ENCODE measurements at places on chromosomes 4 and X.

- no peak for DNase-seq
Measured at GRCh38 chrX:133854290-133854689, 131.1 kb downstream of the GPC3 start.

GRCh38 chrX:70398899-70399298, 24.2 kb upstream of the GDPD2 start:
- DNase-seq: no peak

GRCh38 chr4:185645403-185645802, 110.1 kb upstream of the PDLIM3 start:
- no peak for DNase-seq

DNA sequence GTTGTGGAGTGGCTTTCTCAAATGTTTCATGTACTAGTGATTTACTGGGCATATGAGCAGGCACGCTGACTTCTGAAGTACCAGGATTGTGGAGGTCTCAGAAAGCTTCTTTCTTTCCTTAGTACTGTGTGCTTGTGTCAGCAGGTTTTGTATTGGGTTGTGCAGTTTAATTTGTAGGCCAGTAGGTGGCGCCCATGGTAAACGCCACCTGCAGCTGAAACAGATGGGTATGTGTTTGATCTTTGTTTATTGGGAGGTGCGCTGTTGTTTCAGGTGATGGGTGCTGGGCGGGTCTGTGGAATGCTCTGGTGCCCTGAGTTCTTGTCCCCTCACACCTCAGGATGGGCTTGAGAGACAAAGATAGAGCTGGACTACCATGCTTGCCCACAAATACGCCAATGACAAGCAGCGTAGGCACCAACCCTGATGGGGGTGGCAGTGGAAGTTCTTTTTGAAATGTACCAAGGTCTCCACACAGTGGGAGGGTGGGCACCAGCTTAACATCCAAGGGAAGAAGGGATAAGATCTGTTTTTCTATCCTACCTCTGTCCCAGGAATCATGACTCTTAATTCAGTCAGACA, 141.5 kb downstream of the RPS6KA6 start:
- no peak for DNase-seq

DNA sequence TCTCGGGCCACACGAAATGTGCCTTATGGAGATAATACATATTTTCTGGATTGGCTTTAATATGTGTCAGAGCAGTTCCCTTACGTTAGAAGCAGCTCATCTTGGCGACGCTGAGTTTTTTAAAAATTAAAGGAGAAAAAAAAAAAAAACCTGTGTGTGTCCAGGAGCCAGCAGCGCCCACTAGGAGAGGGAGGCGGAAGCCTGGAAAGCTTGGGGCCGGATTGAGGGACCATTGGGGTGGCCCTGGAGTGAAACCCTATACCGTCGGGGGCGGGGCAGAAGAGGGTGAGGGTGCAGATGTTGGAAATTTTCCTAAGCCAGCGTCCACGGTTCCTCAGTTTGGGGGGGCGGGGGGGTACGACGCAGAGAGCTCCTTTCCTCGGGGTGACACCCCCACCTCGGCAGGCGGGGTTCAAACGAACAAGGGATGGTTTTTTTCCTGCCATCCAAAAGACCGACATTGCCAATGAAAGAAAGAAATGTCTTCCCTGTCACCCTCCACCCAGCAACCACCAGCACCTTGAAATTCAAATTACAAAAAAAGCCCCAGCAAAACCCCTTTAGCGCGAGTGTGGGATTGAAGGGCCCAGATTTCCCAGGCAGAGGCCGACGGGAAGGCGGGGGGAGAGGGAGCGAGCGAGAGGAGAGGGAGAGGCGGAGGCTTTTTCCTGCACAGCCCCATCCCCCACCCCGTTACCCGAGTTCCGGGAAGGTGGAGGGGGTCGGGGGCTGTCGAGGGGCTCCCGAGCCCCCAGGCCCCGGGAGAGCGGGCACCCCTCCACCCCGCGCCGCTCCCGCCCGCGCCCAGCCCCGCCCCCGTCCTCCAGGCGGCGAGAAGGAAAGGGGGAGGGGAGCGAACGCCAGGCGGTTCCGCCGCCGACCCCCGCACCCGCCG, 859 bp downstream of the SMARCA1 start:
- no peak for DNase-seq

DNA sequence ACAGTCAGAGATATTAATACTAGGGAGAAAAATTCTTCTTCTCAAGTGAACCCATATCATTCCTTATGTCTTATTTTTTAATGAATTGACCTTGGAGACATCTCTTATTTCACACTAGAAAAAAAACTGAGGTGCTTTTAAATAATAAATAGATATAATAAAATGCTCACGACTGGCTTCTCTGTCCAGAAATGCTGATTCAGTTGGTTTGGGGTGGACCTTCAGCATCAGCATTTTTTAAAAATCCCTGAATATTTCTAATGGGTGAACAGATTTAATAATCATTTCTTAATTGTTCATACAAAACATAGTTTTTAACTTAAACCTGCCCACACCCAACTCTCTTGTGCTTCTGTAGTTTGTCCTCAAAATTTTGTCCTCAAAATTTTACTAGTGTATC, 283.9 kb downstream of the TECRL start:
- no peak for DNase-seq

GRCh38 chr4:140136509-140136908, 17.5 kb downstream of the MAML3 start:
- DNase-seq: no peak

- DNase-seq: no peak
Measured at GRCh38 chrX:64394059-64394873, 986 bp downstream of the MTMR8 start.

GRCh38 chr4:14916554-14917297, 85.6 kb upstream of the CPEB2 start:
- DNase-seq: no peak

GRCh38 chrX:85031505-85031904, 27.8 kb downstream of the APOOL start:
- DNase-seq: no peak

DNA sequence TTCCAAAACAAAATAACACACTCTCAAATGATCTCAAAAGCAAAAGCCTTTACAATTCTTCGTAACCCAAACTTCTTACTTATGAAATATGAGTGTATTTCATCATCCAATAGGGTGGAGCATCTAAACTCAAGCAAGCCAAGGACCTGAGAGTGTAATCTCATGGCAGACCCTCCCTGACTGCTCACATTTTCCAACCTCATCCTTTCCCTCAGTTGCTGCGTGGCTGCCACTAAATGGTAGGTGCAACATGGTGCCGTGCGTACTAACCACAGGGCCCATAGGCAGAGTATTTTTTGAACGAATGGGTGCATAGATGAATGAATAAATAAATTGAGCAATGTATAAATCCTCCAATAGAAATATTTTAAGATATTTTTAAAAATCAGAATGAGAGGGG, 45.4 kb downstream of the TTC29 start:
- no peak for DNase-seq

DNA sequence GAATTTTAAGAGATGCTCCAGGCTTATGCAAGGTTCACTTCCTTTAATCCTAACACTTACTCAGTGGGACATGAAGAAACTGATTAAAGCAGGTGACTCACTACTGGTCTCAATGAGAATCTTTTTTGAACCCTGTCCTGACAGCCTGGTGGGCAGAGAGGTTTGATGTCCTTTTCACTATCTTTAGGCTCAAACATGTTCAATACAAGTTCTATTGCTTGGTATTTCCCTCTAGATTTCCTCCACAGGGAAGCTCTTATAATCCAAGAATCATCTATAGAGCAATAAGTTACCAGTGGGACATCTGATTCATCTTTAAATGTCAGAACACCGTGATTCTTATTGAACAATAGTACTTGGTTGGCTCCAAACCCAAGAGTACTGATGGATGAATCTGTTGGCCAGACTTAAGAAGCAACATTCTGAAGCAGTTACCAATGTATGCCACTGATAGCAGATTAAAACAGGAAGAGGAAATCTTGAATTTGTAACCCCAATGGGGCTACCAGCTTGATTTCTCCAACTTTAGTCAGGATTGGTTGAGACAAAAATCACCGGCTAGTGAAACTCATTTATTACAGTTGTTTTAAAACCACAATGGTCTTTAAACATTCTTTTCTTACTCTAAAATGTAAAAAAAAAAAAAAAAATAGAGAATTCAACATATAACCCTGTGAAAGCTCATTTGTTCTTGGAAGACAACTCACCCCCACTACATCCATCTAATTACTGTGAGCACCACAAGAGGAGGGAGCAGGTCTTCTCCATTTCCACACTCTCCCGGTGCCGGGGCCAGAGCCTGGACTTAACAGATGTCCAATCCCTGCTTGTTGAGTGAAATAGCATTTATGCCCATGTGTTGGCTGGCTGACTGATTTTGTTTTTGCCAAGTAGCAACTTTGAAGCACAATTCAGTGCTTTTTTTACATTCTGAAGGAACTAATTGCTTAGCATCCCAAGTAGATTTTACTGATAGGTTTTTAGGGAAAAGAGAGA, 43.3 kb downstream of the FGFBP1 start:
- no peak for DNase-seq

DNA sequence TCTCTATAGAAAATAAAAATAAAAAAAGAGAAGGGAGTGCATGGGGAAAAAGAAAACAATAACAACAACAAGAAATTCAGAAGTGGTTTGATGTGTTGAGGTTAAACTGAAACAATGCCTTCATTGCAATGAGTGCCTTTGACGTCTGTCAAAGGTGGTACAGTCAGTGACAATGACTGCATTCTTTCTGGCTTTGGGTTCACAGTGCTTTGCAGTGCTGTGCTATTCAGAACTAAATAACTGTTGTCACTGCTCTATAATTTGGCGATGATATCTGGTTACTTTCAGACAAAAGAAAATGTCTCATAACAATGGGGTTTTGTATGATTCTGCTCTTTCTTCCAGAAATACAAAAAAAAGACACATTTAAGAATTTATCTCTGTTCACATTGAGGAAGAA, 488.6 kb upstream of the MAGEB2 start:
- no peak for DNase-seq

DNA sequence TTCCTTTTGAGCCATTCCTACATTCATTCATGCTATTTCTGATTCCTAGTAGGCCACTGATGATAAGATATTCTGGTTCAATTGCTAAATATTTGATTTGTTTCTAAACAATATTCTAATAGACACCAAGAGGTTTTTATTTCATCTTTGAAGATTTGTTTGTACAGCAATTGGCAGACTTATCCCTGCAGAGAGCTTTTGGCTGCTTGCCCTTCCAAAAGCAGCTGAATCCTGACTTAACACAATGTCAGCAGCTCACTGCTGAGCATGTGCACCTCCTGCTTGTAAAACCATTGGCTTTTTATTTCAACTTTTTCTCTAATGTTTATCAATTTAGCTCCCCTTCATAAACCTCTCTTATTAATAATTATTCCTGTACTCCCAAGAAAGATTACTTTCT, 45.3 kb downstream of the MMRN1 start:
- DNase-seq: no peak

GRCh38 chr4:8035371-8035780, 95.7 kb upstream of the AFAP1 start:
- DNase-seq: no peak

DNA sequence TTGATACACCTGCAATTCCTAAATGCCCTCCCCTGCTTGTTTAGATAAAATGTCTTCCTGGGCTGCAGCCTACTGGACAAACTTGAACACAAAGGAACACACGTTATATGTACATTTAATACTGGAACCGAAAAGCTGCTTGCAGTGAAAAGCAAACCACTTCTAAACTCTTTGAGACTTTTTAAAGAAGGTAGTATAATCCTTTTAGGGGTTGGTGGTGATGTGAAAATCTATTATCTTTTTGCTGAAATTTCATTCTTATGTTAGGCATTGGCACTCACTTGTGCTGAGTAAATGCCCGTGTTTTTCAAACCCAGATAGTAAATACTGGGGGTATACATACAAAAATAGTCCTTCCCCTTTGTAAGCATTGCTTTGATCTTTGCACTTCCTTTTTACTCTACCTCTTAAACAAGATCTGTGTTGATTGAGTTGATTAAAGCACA, 2.2 kb downstream of the NFKB1 start:
- DNase-seq: no peak

GRCh38 chr4:8281519-8282133, 12.1 kb downstream of the HTRA3 start:
- no peak for DNase-seq

GRCh38 chr4:177729681-177730080, 287.4 kb upstream of the AGA start:
- DNase-seq: no peak

GRCh38 chrX:55787063-55787462, 69.5 kb downstream of the RRAGB start:
- no peak for DNase-seq

- DNase-seq: no peak
Measured at GRCh38 chrX:14013054-14013453, 16.6 kb downstream of the GEMIN8 start.

DNA sequence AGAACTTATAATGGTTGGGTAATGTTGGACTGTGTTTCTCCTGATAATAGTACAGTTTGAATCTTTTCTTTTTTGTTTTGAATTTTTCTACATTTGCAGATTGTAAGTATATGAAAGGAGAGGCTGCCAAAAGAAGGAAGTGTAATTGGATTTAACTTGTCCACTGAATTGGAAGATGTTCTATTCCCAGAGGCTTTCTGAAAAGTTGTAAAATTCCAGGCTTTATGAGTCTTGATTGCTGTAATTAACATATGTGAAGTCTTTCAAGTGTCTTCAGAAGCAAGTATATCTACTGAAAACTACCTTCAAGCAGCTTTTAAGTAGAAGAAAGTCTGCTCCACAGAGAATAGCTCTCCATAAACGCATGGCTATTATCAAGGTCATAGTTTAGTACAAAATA, 2456.4 kb downstream of the PCDH7 start:
- DNase-seq: no peak

- DNase-seq: no peak
Measured at GRCh38 chrX:866441-866990, 235.9 kb downstream of the SHOX start.

DNA sequence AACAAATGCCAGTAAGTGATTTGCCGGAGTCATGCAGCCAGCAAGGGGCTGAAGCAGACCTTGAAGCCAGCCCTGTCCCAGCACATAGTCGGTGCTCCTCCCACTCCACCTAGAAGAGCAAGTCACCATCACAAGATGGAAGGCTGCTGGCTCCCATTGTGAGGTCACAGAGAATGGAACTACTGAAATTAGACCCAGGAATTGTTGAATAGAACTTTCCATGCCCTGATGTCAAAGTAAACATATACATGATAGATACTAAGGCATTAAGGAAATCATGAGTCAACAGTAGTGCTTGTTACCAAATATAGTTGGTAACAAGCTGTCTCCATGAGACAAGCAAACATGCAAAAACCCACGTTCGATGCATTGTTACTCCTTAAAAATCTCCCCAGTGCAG, 177.1 kb upstream of the MID1 start:
- no peak for DNase-seq

- no peak for DNase-seq
Measured at GRCh38 chr4:139331185-139331584, 28.9 kb upstream of the NDUFC1 start.

All from stimulated activated CD8-positive, alpha-beta memory T cell treated with anti-CD3 and anti-CD28 coated beads, Interleukin-4, amount 100 ng/mL, for 1 hour (primary cell).